ENCODE measurements at places on chromosomes 3 and 15.

GRCh38 chr3:101633186-101633585 lies 43.7 kb downstream of the ZBTB11 start:
- DNase-seq = no peak

DNA sequence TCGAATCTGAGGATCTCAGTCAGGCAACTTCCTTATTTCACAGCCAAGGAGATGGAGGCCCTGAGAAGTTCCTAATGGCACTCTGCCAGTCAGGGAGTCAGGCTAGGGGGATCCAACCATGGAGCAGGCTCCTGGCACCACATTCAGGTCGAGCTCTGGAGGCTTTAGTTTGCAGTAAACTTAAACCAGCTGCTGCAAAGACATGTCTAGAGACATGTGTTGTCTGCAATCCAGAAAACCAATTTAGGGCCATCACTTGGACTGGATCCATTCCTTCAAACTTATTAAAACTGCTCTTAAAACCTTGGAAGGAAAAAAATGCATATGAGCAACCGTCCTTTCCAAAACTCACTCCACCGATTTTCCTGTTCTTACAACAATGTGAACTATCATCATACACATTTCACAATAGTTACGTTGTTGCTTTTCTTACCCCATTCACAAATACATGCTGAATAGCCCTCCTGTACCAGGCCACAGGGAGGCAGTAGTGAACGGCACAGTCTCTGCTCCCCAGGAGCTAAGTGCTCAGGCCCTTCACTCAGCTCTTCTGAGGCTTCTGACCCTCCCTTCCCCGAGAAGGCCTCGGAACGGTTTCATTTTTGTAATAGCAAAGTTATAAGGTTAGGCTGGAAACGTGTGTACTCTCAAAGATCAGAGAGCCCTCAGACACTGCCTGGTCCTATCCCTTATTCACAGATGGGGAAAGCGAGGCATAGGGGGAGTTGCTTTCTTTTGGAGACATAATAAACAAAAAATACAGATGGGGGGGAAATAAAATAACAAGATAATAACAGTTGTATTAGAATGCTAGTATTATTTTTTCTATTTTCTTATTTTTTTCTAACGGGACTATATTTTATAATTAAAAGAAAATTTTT lies 20.1 kb downstream of the RFT1 start:
- DNase-seq = no peak

- DNase-seq = no peak
Observed at GRCh38 chr3:76842216-76842615, 197.7 kb upstream of the ROBO2 start.

- DNase-seq = no peak
Observed at GRCh38 chr3:134287512-134287911, 36.9 kb upstream of the RYK start.

DNA sequence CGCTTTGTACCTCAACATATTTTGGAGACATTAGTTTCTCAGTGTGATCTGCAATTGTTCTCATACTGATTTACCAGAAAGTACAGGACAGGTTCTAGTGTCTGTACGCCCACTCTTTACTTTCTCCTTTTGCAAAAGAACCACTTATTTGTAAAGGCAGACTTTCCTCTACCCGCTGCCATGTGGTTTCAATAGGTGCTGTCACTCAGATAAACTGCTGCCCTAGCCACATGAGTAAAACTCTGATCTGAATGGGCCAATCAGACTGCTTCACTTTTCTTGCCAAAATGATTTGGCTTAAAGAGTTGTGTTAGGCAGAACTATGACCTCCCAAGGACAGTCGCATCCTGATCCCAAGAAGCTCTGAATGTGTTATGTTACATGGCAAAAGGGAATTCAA lies 984.6 kb upstream of the NR2F2 start:
- DNase-seq = no peak

DNA sequence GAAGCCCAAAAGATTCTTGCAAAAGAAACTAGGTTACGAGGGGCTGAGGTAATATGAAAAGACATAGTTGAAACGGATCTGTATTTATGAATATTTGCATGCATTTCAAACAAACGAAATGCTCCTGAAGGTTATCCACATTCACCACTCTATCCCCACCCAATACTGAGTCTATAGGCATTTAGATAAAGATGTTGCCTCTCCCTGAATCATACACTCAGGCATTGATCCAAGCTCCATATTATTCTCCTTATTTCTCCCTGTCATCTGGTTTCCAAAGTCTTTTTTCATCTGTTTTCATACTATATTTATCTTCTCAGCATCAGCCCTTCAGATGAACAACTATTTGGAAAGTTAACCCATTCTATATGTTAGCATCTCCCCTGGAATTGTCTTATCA lies 492.5 kb upstream of the TGFBR2 start:
- DNase-seq = no peak

GRCh38 chr15:50425219-50425618 lies 1.0 kb downstream of the USP8 start:
- DNase-seq = no peak

- no peak for DNase-seq
Observed at GRCh38 chr3:171189394-171190080, 163.0 kb upstream of the SLC2A2 start.

GRCh38 chr15:38266247-38266986 lies 13.8 kb downstream of the SPRED1 start:
- DNase-seq = no peak

GRCh38 chr3:108062051-108062450 lies 28.8 kb downstream of the CD47 start:
- DNase-seq = no peak

DNA sequence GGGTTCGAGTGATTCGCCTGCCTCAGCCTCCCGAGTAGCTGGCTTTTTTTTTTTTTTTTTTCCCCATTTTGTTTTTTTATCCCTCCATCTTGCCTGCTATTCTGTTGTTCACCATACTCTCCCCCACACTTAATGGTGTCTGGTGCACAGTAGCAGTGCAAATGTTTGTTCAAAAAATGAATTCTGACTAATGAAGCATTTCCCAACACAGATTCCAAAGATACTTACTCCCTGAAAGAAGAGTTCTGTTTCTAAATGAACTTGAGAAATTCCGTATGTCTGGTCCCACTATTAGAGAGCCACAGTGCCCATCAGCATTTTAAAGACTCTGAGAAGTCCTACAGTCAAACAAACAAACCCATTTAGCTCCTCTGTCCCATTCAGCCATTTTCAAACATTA lies 9.5 kb downstream of the EDEM1 start:
- DNase-seq = no peak

GRCh38 chr15:58748040-58748851 lies 1.3 kb downstream of the ADAM10 start:
- no peak for DNase-seq

GRCh38 chr3:189606774-189607173 lies 24.4 kb upstream of the TP63 start:
- DNase-seq = no peak

DNA sequence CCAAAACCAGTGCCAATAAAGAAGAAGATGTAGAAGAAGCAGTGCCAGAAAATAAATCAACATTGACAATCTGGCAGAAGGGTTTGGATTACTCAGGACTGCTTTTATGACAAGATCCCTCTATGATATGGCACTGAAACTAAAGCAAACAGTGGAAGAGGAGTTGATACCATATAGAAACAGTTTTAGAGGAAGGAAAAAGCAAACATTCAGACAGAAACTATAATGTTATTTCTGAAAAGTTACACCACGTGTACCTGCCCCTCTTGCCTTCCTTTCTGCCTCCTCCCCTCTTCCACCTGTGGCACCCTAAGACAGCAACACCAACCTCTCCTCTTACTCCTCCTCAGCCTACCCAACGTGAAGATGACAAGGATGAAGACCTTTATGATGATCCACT lies 63.0 kb downstream of the SFMBT1 start:
- no peak for DNase-seq

- DNase-seq = no peak
Observed at GRCh38 chr15:53882311-53882710, 95.9 kb upstream of the UNC13C start.

DNA sequence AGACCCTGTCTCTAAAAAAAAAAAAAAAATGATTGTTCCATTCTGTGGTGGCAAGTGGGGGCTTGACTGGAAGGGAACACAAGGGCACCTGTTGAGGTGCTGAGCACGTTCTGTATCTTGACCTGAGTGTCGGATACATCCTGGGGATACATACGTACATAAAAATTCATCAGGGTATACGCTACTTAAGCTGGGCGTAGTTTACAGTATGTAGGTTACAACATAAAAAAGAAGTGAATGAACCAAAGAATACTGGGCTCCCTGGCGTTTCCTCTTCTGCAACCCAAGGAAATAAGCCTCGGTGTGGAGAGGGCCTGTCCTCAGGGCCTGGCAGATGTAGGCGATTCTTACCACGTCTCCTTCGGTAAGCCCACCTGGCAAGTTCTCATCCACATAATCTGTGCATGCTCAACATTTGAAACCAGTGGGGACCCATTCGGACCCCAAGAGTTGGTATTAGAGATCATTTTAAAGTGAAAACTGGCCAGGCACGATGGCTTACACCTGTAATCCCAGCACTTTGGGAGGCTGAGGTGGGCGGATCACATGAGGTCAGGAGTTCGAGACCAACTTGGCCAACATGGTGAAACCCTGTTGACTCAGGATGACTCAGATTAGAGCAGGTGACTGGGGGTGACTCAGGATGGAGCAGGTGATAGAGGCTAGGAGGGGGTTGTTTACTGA lies 5.1 kb upstream of the MUC20 start:
- DNase-seq = no peak

GRCh38 chr15:101167753-101168462 lies 83.9 kb downstream of the CHSY1 start:
- no peak for DNase-seq

- no peak for DNase-seq
Observed at GRCh38 chr3:134494495-134494894, 8.6 kb downstream of the CEP63 start.

GRCh38 chr3:124780761-124781475 lies 50.7 kb downstream of the UMPS start:
- DNase-seq = no peak

DNA sequence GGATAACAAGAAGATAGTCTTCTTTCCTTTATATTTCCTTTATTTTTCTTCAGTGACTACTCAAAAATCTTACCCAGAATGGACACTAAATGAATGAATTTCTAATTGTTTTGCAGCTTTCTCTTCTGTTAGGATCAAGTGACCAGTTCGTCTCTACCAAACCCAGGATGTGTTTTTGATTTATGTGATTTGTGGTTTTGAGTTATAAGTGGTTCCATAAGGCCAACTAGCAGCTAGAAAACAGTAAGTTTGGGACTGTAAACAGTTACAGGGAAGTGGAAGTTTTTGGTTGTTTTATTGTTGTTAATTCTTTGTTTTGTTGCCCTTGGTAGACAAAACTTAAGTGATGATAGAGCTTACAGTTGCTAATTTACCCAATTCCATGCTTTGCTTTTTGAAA lies 456.5 kb downstream of the IL5RA start:
- DNase-seq = no peak

GRCh38 chr3:46354984-46355383 lies 1.1 kb downstream of the CCR2 start:
- no peak for DNase-seq

- DNase-seq = no peak
Observed at GRCh38 chr15:96625256-96625655, 294.8 kb downstream of the NR2F2 start.

- no peak for DNase-seq
Observed at GRCh38 chr15:84734794-84735479, 13.5 kb upstream of the ZNF592 start.

DNA sequence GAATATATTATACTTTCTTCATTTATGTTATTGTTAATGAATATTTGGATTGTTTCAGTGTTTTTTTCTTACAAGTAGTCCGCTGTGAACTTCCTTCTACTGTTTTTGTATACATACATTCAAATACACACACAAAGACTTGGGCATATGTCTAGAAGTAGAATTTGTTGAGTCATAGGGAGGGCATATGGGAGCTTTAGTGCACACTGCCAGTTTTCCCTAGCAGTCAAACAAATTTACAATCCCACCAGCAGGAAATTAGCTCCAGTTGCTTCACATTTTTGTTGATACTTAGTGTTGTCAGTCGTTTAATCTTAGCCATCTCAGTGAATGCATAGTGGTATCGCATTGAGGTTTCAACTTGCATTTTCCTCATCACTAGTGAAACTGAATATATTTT lies 492.3 kb downstream of the DIPK2A start:
- no peak for DNase-seq

DNA sequence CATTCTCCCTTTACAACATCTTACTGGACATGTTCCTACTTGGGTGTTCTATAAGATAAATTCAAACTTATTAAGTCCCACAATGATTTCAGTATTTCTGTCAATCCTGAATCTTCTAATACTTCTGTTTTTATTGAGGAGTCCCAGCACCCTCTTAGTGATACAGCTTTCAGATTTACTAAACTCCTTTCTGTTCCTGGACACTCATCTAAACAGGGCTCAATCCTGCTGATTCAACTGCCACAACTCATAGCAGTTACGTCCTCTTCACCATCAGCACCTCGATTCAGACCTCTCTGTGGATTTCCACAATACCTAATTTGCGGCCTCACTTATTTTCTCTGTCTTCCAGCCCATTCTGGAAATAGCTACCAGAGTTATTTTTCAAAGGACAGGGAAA lies 101.6 kb downstream of the KCNMB2 start:
- no peak for DNase-seq

- peak; percentile 63 for DNase-seq
Observed at GRCh38 chr3:192917028-192917403, 640 bp downstream of the MB21D2 start.

GRCh38 chr3:154931484-154931883 lies 148.6 kb upstream of the MME start:
- DNase-seq = no peak

- no peak for DNase-seq
Observed at GRCh38 chr3:133490468-133491351, 82.8 kb upstream of the CDV3 start.

DNA sequence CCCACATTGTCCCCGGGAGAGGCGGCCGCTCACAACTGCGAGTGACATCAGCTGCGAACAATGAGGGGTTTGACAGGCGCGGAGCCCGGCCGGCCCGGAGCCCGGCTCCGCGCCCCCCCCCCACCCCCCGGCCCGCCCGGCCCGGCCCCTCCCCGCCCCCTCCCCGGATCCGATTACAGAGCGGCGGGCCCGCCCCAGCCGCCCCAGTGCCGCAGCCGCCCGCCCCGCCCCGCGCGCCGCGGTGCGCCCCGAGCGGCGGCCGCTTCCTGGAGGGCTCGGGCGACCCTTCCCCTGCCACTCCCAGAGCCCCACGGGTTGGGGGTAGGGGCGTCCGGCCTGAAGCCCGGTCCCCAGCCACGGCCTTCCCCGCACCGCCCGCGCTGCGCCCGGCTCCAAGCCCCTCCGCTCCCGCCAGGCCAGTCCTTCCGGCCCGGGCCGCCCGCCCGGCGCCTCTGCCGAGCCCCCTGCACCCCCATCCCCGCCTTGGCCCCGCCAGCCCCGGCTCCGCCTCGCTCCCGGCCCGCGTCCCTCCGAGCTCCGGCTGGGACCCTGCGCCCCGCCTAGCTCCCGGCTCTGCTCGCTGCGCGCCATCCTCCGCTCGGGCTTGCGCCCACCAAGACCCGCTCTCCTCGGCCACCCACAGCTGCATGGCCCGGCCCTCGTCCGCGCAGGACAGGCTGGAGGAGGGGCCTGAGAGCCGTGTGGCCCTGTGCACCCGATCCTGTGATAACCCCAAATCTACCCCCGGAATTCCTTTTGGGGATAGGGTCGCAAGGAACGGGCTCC lies at the start of gene PCBP4:
Gene PCBP4, minus strand, starts transcription at position 71 of the 786 bp plus-strand sequence. CDS start 6,214 bp downstream, outside the sequence.
- no peak for DNase-seq

GRCh38 chr3:152811974-152812760 lies 22.8 kb upstream of the P2RY1 start:
- no peak for DNase-seq

- no peak for DNase-seq
Observed at GRCh38 chr3:195013411-195014361, 257.3 kb downstream of the XXYLT1 start.

All from NCI-H187 (cell line).